Activated CD4-positive, alpha-beta T cell treated with anti-CD3 and anti-CD28 coated beads, Interleukin-2, amount 10 ng/mL, durations not matched to agents 7 days and 5 days (primary cell): ENCODE measurements at places on chromosomes 12 and 14. TPM values are rescaled to one million over a fixed set of nuclear protein-coding genes. Genes with fewer than 3 reads are reported as not detected.

- no peak for DNase-seq
Observed at GRCh38 chr12:91307957-91308670, 125.5 kb upstream of the DCN start.

DNA sequence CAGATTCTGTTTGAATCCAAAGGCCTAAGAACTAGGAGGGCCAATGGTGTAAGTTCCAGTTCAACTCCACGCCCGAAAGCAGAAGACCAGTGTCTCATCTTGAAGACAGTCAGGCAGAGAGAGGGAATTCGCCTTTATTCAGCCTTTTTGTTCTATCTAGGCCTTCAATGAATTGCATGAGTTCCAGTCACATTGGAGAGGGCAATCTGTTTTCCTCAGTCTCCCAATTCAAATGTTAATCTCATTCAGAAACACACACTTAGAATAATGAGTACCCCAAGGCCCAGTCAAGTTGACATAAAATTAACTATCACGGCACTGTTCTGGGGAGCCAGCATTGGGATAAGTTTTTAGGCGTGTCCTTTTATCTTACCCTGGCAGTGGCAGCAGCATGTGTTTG is 65.8 kb downstream of the C14orf39 start:
- no peak for DNase-seq

- no peak for DNase-seq
Observed at GRCh38 chr12:24551163-24551786, 397.6 kb downstream of the BCAT1 start.

DNA sequence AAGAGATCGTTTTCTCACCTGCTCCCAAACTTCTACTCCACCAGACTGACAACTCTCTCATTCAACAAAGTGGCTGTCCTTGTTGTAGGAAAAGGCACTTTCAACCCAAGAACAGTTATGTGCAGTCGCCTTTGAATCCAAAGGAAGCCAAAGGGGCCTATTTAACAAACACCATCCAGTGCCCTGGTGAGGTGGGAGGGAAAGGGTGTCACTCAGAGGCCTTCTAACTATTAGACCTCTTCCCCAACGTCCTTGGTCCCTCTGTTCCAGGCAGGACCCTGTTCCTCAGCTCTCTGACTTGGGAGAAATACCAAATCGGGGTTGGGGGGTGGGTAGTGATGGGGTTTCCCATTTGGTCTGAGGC is 3.2 kb downstream of the SIX4 start:
- no peak for DNase-seq

DNA sequence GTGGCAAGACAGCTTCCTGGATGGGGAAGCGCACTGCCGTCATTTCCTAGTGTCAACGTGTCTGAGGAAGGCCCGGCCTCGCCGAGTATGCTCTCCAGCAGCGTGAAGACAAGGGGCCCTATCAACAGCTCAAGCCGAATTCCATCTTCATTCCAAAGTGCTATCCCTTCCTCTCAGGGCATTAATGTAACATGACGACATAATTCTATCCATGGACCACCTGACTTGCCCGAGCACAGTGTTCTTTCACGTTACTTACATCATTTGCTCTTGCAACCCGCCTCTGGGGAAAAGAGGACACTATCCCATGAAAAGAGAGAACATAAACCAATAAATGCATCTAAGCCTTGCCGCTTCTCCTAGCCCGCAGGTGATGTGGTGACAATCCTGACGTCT is 22.9 kb downstream of the CCDC92 start:
- DNase-seq: no peak

DNA sequence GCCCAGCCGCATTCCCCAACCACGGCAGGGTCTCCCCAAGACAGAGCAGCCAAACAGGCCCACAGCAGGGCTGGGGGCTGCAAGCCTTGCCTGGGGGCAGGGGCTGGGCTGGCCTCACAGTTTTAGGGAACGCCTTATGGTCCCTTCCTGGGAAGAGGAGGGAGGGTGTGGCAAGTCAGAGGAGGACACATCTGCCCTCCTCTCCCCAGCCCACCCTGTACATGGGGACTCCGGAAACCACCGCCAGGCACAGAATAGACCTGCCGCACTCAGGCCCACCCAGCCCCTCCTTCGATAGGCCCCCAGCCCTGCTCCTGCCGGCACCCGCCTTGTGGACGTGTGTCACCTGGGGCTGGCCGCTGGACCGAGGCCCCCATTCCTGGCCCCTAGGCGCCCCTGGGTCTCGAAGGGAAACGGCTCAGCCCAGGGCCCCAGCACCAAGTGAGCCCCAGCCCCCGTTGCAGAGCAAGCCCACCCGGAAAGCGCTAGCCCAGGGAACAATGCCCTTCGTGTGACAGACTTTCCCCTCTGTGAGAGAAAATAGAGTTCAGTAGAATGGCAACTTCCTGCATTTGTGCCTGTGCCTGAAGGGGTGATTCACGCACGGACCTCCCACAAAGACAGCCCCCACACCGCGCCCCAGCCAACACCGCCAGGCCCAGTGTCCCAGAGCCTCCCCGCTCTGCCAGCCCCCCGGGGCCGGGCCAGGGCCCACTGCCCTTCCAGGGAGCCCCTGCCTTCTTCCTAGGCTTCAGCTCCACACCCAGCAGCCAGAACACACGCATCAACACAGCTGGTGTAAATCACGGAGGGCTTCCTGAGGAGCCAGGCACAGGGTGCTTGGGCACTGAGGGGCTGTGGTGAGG is 12.0 kb upstream of the NUDT14 start:
- no peak for DNase-seq

DNA sequence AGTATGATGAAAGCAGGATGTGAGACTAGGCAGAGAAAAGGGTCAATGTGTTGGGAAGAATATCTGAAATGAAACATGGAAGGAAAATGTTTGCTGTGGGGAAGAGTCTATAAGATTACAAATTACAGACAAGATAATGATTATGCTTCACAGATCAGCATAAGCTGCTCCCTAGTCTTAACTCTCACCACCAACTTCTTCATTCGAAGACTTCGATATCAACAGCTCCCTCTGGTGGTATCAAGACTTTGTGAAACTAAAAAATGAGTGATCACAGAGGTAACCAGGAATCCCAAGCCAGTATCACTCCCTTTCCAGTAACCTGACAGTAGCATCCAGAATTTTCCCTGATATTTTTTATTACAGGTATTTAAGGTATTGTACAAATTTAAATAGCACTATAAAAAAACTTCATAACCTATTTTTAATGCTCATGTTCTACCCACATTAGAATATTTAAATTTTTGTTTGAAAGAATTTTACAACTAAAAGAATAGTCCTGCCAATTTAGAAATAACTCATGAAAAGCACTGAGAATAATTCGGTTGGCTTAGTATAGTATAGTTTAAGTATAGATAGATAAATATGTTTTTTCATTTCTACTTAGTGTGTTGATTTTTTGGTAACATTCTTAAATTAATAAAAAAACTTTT is 84.4 kb downstream of the C2CD5 start:
- peak; percentile 13 for DNase-seq

GRCh38 chr14:73283608-73284379 is 46.5 kb downstream of the PAPLN start:
- DNase-seq: no peak

- no peak for DNase-seq
Observed at GRCh38 chr12:130754234-130754901, 38.3 kb upstream of the RIMBP2 start.

GRCh38 chr12:117141097-117141898 is 42.1 kb upstream of the TESC start:
- DNase-seq: no peak

- DNase-seq: no peak
Observed at GRCh38 chr12:53044052-53044581, 5.7 kb upstream of the TNS2 start.

GRCh38 chr14:73293782-73294781 is 56.8 kb downstream of the PAPLN start:
- no peak for DNase-seq

GRCh38 chr12:104172570-104172947 is 34.5 kb upstream of the NFYB start:
- no peak for DNase-seq

GRCh38 chr14:64857979-64858744 is 21.5 kb downstream of the SPTB start:
- DNase-seq: no peak

GRCh38 chr12:132030367-132031038 is 80.8 kb downstream of the EP400 start:
- DNase-seq: no peak

- DNase-seq: peak; percentile 79
Observed at GRCh38 chr14:91078095-91078737, 17.8 kb upstream of the RPS6KA5 start.

GRCh38 chr12:126064028-126064427 is 998.8 kb downstream of the AACS start:
- no peak for DNase-seq

- no peak for DNase-seq
Observed at GRCh38 chr12:125100551-125101434, 35.6 kb downstream of the AACS start.

- no peak for DNase-seq
Observed at GRCh38 chr14:22489957-22490950, 98.8 kb downstream of the DAD1 start.

GRCh38 chr12:3743803-3744202 is 9.1 kb downstream of the CRACR2A start:
- DNase-seq: no peak

- no peak for DNase-seq
Observed at GRCh38 chr14:75041613-75042012, 9.7 kb downstream of the MLH3 start.

- DNase-seq: no peak
Observed at GRCh38 chr12:115968211-115968610, 309.3 kb downstream of the MED13L start.

- DNase-seq: peak; percentile 57
Observed at GRCh38 chr12:95218150-95219133, 835 bp downstream of the VEZT start.

DNA sequence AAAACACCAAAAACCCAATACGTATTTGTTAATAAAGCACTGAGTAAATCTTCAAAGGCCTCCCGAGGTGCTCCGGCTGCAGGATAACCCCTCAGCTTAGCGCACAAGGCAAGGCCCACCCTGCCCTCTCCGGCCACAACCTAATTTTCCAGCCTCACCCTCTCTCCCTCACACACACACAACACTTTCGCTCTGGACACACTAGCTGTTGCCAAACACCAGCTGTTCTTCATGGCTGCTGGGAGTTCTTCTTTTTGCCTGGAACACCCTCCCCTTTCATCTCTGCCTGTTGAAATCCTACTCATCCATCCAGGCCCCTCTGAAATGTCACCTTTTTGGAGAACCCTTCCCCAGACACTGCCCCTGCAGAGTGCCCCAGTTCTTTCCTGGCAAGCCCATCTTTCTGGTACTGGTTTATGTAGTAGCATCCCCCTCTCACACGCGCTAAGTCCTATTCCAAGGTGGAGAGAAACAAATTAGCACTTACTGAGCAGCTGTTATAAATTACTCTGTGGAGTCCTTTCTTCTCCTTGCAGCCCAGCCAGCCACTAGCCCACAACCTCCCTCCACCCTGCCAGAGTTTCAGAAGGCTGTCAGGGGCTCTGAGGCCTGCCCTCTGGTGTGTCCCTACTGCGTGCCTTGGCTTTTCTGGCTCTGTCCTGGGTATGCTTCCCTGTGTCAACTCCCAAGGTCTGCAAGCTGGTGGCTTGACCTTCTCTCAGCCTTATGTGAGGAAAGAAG is 805 bp upstream of the CRACR2A start:
- DNase-seq: no peak

The DNAJC22 gene
- not detected for total RNA-seq

The ZC3H10 gene
- 9.1 TPM for total RNA-seq

The FAM222A gene
- total RNA-seq: 0.73 TPM

The SDR9C7 gene
- total RNA-seq: not detected

The SERPINA5 gene
- not detected for total RNA-seq

The KCNK13 gene
- total RNA-seq: not detected

The GLIPR1 gene
- 35.2 TPM for total RNA-seq

The VRTN gene
- total RNA-seq: not detected

The MED13L gene
- total RNA-seq: 99.7 TPM

The STAC3 gene
- total RNA-seq: 5.1 TPM

The FOXA1 gene
- not detected for total RNA-seq

The NKX2-1 gene
- total RNA-seq: not detected

The MTA1 gene
- 131 TPM for total RNA-seq

The TAS2R10 gene
- 0.25 TPM for total RNA-seq
